ENCODE measurements at places on chromosomes 6 and 20. TPM values are rescaled to one million over a fixed set of nuclear protein-coding genes. Genes with fewer than 3 reads are reported as not detected.

DNA sequence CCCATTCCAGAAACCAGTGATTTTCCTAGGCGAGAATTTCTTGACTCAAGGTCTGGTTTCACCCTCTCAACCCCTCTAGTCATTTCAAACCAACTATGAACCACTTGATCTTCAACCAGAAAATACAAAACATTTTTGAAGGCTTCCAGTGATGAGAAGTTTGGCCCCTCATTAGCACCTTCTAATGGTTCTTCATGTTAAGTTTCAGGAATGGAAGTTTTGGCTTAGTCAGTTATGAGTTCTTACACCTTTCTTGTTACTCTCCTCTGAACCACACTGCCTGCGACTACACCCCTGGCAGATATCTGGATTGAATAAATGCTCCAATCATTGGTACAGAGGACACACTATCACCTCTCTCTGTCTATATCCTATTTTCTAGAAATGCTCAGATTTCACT lies 67.2 kb downstream of the GJA10 start:
- DNase-seq = no peak

DNA sequence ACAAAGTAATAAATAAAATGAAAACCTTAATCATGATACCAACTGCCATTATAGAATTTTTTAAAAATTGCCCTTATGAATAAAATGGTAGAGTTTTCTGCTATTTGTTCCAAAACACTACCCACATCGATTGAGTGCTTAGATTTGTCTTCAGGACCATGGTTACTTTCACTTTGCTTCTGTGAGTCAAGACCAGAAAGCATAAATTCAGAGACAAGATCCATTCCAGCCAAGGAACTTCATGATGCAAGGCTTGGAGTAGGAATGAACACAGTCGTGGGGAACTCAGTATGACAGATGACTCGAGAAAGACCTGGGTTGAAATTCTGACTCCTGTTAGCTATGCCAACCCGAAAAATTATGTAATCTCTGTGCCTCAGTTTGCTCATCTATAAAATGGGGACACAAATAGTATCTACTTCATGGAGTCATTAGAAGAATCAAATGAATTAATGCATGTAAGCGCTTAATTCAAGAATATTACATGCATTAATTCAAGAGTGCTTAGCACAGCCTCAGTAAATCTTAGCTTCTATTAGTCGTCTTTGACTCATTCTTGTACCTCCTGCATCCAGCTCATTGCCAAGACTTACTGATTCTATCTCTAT lies 72.5 kb upstream of the MYLIP start:
- DNase-seq = no peak

- no peak for DNase-seq
These were observed 408.4 kb downstream of the PLCB1 start for GRCh38 chr20:8540466-8540865.

DNA sequence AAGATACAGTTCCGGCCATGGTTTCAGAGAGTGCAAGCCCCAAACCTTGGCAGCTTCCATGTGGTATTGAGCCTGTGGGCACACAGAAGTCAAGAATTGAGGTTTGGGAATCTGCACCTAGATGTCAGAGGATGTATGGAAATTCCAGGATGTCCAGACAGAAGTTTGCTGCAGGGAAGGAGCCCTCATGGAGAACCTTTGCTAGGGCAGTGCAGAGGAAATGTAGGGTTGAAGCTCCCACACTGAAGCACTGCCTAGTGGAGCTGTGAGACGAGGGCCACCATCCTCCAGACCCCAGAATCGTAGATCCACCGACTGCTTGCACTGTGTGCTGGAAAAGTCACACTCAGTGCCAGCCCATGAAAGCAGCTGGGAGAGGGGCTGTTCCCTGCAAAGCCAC lies 267.5 kb downstream of the OGFRL1 start:
- no peak for DNase-seq

GRCh38 chr20:39364320-39364719 lies 402.2 kb downstream of the DHX35 start:
- no peak for DNase-seq

DNA sequence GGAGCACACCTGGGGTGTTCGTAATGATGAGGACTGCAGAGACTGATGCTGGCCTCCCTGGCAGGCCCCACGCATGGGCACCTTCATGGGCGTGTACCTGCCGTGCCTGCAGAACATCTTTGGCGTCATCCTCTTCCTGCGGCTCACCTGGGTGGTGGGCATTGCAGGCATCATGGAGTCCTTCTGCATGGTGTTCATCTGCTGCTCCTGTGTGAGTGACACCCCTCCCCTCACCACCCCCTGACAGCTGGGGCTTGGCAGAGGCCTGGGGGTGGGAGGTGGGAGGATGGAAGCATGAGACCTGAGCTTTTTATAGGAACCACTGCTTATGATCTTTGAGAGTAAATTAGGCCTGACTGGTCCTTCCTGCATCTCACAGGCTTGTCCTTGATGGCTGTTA lies 6.7 kb downstream of the SLC12A5 start:
- DNase-seq = no peak

- peak; percentile 65 for DNase-seq
These were observed 82.5 kb upstream of the PTPN1 start for GRCh38 chr20:50427719-50428083.

DNA sequence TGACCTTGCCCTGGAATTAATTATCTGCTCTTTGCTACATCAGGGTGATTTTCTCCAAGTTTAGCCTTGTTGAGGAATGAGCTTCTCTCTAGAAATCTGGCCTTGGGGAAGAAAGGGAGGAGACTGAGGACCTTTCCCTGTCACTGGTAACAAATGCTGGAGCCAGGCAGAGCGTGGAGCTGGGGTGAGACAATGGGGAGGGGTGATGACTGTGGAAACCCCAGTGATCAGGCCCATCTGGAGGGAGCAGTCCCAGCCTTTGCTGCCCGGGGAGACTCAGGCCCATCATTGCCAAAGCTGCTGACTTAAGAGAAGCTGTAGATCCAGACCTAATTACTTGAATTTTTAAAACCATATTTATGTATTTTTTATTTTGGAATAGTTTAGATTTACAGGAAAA lies 31.3 kb downstream of the BCAS4 start:
- peak; percentile 38 for DNase-seq

- DNase-seq = no peak
These were observed 74.6 kb downstream of the ATG5 start for GRCh38 chr6:106250953-106251352.

- no peak for DNase-seq
These were observed 46.0 kb downstream of the RNF217 start for GRCh38 chr6:125008261-125008703.

GRCh38 chr6:37992749-37993148 lies 173.2 kb downstream of the ZFAND3 start:
- no peak for DNase-seq

DNA sequence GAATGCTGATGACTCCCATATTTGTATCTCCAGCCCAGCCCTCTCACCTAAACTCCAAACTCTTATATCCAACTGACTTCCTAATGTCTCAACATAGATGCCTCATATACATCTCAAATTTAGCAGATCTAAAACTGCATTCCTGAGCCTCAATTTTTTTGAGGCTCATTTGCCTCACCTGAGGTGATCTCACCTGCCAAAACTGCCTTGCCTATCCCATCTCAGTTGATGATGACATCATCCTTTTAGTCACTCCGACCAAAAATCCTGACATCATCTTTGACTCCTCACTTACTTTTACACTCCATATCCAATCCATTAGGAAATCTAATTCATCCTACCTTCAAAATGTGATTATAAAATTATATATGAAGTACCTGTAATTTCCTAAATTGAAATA lies 25.6 kb upstream of the SLPI start:
- no peak for DNase-seq

DNA sequence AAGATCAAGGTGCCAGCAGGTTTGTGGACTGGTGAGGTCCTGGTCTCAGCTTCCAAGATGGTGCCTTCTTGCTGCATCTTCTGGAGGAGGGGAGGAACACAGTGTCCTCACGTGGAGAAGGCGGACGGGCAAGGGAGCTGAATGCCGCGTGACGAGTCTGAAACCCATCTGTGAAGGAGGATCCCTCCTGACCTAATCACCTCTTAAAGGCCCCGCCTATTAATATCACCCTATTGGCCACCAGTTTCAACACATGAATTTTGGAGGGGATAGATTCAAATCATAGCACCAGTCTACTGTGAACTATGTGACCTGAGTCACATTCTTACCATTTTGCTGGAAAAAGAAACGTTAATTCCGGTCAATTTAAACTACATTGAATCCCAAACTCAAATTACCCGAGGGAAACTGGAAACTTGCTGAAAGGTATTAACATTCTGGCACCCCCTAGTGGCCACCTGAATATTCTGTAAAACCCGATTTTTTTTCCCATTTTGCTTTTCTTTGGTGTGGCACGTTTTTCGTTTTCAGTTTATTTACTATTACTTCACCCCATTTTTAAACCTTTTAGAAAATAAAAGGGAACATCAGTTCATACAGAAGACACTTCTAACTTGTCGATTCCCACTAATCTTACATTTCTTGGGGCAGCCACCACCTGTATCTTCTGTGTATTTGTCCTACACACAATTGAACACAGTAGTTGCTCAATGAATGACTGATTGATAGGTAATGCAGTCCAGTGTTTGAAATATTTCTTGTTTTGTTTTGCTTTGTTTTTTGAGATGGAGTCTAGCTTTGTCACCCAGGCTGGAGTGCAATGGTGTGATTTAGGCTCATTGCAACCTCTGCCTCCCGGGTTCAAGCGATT lies 17.9 kb upstream of the CCDC170 start:
- DNase-seq = peak; percentile 70

Gene WFDC10B
- not detected for total RNA-seq

Gene ECT2L
- total RNA-seq = 0.17 TPM

Gene GRIK2
- total RNA-seq = under 0.01 TPM

Gene GPR63
- 3.0 TPM for total RNA-seq

Gene OR2H2
- total RNA-seq = not detected

Gene HLA-DOB
- total RNA-seq = 0.26 TPM

Gene CFAP61
- total RNA-seq = 0.26 TPM

Gene COL12A1
- total RNA-seq = 1,023 TPM

Gene SLA2
- not detected for total RNA-seq
